SK-N-SH treated with all-trans-retinoic acid at 6 μM for 48 hours (cell line): ENCODE measurements at places on chromosomes 12 and 14.
A peak's percentile ranks its signal among the peaks of the same experiment; 100 is the strongest.

DNA sequence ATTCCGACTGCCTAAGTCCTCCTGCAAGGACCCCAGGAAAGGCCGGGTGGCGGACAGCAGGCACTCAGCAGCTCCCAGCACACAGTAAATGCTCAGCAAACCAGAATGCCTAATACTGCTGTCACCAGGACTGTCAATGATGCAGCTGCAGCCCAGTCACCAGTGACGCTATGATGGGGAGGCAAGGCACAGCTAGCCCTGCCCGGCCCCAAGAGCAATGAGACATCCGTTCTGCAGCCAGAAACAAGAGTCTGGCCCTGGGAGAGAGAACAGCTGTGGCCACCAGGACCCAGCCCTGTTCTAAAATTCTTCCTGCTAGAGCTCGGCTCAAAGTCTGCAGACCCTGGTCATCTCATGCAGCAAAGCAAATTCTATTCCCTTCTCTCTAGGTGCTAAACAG is 69.8 kb downstream of the NCOR2 start:
- ATAC-seq: no peak

GRCh38 chr14:101347893-101348777 is 213.2 kb upstream of the DIO3 start:
- ATAC-seq: no peak

- ATAC-seq: no peak
Measured at GRCh38 chr14:54193871-54194270, 202.9 kb upstream of the CDKN3 start.

- no peak for ATAC-seq
Measured at GRCh38 chr14:101125313-101125712, 221.8 kb upstream of the RTL1 start.

- no peak for ATAC-seq
Measured at GRCh38 chr12:109771746-109772621, 58.4 kb downstream of the FAM222A start.

GRCh38 chr12:104657726-104658484 is 201.2 kb downstream of the CHST11 start:
- ATAC-seq: no peak

GRCh38 chr14:79740066-79740601 is 471.2 kb downstream of the DIO2 start:
- no peak for ATAC-seq

DNA sequence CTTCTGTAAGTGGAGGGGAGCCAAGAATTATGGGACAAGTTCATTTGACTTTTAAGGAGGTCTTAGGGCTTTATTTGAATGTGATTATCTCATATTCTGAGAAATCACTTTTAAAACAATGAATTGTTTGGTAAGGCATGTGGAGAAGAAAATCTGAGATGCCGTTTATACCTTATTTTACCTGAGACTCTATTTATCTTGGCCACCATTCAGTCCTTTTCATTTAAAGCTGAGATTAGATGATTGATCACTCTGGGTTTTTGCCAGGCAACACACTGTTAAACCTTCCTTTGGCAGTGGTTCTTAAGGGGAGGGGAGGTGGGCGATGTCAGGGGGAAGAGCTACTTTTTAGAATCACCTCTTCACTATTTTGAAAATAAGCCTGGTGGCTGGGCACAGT is 11.4 kb downstream of the CAND1 start:
- ATAC-seq: no peak

DNA sequence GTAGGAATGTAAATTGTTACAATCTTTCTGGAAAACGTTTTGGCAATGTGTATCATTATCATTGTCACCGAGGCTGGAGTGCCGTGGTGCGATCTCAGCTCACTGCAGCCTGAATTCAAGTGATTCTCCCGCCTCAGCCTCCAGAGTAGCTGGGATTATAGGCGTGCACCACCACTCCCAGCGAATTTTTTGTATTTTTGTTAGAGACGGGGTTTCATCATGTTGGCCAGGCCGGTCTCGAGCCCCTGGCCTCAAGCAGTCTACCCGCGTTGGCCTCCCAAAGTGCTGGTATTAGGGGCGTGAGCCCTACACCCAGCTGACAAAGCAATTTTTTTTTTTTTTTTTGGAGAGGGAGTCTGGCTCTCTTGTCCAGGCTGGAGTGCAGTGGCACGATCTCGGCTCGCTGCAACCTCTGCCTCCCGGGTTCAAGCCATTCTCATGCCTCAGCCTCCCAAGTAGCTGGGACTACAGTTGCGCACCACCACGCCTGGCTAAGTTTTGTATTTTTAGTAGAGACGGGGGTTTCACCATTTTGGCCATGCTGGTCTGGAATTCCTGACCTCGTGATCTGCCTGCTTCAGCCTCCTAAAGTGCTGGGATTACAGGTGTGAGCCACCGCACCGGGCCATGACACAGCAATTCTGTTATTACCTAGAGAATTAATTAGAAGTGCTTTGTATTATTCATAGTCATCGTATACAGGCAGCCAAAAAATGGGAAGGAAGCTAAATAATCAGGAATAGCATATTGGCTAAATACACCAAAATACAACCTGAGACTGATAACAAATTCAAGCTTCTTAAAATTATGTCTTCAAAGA is 1.2 kb downstream of the ACTR6 start:
- ATAC-seq: no peak

DNA sequence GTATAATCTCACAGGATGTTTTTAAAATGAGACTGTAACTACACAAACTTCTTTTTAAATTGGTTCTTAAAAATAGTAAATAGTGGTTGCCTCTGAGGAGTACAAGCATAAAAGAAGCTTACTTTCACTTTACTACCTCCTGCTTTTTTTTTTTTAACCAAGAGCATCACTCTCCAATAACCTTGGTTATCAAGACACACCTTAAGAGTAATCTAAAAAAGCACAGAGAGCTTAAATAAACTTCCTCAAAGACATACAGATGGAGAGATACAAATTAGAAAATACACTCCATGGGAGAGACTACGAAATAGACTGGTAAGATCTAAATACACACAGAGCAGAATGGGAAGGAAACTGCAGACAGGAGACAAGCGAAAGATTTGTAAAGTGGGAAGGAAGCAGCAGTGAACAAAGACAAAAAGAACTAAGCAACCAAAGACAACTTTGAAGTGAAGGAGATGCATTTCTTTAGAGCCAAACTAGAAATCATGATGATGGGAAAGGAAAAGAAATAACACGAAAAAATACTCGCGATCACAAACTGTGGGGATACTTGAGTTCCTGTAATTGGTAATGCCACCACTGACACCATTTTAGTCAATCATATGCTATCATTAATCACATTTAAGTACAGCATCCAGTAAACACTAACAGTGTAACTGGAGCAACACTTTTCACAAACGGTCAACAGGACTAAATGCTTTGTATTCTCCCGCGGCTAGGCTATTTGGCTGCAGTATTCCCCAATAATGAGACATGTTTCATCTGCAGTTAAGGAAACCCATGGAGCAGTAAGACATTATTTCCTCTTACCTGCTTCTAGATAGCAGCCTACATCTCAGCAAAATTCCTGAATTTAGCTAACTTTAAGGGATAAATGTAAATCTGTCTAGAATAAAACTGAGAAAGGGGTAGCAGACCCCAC is 8.2 kb downstream of the SINHCAF start:
- peak; percentile 69 for ATAC-seq

GRCh38 chr12:40262657-40263056 is 37.9 kb downstream of the LRRK2 start:
- ATAC-seq: no peak

DNA sequence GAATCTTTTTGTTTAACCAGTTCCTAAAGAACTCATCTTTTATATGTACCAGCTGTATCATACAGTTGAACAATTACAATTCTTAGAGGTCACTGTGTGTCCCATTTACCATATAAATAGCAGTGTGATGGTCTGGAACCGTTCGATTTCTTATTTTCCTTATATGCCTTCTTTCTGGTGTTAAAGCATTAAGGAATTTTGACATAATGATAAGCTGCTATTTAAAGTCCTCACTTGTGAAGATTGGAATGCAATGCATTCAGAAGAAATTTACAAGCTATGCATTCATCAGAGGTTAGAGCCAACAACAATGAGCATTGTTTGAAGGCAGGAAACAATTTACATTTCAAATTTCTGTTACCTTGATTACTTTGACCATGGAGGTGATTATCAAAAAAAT is 80.0 kb upstream of the PRICKLE1 start:
- no peak for ATAC-seq

GRCh38 chr12:29640589-29641345 is 143.0 kb downstream of the TMTC1 start:
- no peak for ATAC-seq

DNA sequence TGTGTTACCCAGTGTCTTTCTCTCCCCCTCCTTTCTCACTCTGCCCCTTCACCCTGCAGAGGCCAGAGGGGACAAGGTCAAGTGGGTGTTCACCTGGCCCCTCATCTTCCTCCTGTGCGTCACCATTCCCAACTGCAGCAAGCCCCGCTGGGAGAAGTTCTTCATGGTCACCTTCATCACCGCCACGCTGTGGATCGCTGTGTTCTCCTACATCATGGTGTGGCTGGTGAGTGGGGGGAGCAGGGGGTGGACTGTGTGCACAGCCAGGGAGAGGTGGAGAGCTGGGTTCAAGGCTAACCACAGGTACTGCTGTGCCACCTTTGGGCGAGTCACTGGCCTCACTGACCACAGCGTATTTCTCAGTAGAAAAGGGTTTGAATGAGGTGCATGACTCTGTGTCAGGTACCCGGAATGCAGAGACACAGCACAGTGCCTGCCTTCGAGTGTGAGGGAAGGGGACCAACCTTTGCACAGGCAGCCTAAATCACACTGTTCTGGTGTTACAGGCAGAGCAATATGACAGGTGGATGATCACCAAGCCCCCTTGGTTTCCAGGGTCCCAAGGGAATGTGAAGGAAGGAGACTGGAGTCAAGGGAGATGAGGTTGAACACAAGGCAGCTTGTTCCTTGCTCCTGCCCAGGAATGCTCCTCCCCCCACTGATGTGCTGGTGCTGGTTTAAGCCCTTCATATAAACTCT is 30.8 kb upstream of the RIN3 start:
- ATAC-seq: no peak

DNA sequence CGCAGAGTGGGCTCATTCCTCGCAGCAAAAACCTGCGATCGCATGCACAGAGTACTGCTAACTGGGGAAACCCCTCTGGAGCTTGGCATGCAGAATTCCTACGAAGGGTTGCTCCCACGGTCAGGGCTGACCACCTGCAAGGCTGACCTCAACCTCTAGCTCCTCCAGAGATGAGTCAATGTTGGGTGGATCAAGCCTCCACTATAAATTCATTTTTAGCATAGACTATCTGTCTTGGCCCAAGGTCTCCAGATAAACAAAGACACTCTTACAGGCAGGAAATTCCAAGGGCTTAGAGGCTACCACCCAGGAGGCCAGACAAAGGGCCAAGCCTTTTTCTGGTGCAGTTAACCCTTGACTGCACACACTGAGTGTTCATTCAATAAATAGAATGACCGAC is 296.5 kb downstream of the TMEM132D start:
- no peak for ATAC-seq
